ENCODE measurements at places on chromosomes 4 and X. TPM values are rescaled to one million over a fixed set of nuclear protein-coding genes. Genes with fewer than 3 reads are reported as not detected.

- no peak for DNase-seq
Measured at GRCh38 chrX:47502316-47503125, 19.5 kb upstream of the ZNF41 start.

Gene PLXNB3
- total RNA-seq, result 2.2 TPM

- DNase-seq, result no peak
Measured at GRCh38 chrX:31071262-31071661, 579 bp downstream of the FTHL17 start.

Gene METTL14
- 14.8 TPM for total RNA-seq

GRCh38 chr4:2042204-2042946, 16.8 kb upstream of the NAT8L start:
- DNase-seq, result no peak

Measured in skin of body (tissue), 3 donors.